Esophagus (tissue), 2 donors: ENCODE measurements at places on chromosomes 11 and 22. TPM values are rescaled to one million over a fixed set of nuclear protein-coding genes. Genes with fewer than 3 reads are reported as not detected.

Gene WT1
- not detected for polyA plus RNA-seq

Gene OR52E8
- polyA plus RNA-seq, result not detected

Gene TUBA8
- polyA plus RNA-seq, result 0.98 TPM

Gene MS4A3
- polyA plus RNA-seq, result not detected

Gene PRRG4
- 16.9 TPM for polyA plus RNA-seq

Gene PTDSS2
- 12.4 TPM for polyA plus RNA-seq

Gene GP1BB
- 9.0 TPM for polyA plus RNA-seq

Gene AIFM3
- 1.7 TPM for polyA plus RNA-seq

Gene PSMD13
- 98.2 TPM for polyA plus RNA-seq

Gene HBE1
- polyA plus RNA-seq, result not detected

Gene NUDT8
- 59.3 TPM for polyA plus RNA-seq

Gene KRTAP5-8
- 0.31 TPM for polyA plus RNA-seq
